ENCODE measurements at places on chromosomes 6 and 20.

GRCh38 chr6:11330413-11330760, 97.9 kb upstream of the NEDD9 start:
- no peak for DNase-seq

DNA sequence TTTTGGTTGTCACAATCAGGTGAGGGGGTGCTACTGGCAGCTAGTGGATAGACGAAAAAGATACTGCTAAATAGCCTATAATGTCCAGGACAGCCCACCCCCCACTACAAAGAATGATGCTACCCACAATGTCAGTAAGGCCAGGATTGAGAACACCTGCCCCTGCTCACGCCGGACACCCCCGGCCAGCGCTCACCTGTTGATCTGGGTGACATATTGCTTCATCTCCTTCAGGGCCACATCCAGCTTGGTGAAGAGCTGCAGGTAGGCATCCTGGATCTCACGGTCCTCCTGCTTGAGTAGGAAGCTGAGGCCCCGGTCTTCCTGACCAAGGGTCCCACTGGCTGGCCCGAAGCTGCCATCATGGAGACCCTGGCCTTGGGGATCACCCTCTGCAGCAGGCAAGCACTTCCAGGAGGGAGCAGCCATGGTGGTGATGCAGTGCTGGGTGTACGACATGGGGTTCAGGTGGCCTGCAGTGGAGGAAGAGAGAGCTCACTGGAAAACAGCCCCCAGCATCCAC, 178.6 kb downstream of the PREX1 start:
- no peak for DNase-seq

- DNase-seq = no peak
Observed at GRCh38 chr6:118444796-118445195, 103.3 kb upstream of the PLN start.

- DNase-seq = no peak
Observed at GRCh38 chr20:24049081-24049480, 60.5 kb upstream of the GGTLC1 start.

DNA sequence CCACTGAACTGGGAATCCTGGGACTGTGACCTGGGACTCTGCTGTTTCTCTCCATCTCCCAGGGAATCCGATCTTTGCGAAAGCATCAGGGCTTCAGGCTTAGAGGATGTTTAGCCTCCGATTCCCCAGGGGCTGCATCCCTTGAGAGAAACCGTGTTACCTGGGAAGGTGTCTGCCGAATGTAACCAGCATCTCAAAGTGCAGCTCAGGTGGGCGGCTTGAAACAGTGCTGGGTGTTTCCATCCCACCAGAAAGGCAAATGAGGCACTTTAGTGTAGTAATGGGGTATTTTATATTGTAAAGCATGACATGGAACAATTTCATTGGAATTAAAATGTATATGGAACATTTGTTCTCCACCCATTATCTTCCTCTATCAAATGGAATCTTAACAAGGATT, 15.2 kb downstream of the CDH4 start:
- DNase-seq = no peak

- no peak for DNase-seq
Observed at GRCh38 chr6:155088856-155089255, 93.7 kb downstream of the TIAM2 start.

GRCh38 chr6:53312355-53312754, 36.4 kb downstream of the ELOVL5 start:
- DNase-seq = no peak

- no peak for DNase-seq
Observed at GRCh38 chr6:80456724-80457438, 350.4 kb downstream of the BCKDHB start.

DNA sequence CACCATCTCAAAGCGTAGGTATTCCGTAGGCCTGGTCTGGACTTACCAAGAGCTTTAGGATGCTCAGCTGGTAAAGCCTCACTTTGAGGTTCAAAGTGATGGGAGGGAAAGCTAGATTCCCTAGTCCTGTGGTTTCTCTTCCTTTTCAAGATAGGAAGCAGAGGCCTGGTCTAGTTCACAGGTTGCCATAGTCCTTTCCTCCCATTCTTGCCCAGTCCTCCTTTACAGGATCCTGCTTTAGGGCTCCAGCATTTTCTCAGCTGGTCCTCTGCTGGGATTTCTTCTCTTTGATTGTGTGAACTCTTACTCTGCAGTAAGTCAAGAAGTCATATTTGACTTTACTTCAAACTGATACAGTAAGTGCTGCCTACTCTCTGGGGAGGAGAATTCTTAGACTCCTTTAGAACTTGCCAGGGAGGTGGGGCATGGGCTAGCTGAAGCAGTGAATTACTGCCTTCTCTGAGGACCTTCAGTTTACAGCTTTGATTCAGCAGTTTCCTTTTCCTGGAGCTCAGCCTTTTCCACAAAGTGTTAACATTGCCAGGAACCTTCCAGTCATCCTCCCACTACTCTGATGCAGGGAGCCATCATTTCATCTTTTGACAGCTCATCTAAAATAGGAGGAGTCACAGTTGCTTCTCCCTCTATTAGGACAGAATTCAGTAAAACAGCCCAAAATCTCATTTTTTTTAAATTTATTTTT, 42.8 kb upstream of the PLCG1 start:
- DNase-seq = no peak

GRCh38 chr6:25962149-25963127, at the start of gene TRIM38:
Gene TRIM38, plus strand, starts transcription at chr6:25962802. Its CDS starts 3,721 bp downstream, at chr6:25966523.
- DNase-seq = peak; percentile 54

DNA sequence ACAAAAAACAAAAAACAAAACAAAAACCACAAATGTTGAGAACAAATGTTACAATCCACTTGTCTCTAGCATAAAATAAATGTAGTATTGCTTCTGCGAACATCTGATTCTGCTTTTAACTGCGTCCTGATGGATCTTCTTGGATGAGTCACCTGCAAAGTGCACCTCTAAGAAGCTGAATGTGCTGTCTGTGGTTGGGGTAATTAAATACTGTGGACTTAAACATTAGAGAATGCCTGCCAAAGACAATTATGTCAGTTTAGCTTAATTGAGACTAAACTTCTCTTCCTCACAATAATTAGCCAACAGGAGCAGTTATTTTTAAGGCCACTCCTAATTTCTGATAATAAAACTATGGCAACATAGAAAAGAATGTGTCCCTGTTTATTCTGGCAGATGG, 253.4 kb downstream of the PHACTR1 start:
- DNase-seq = no peak

GRCh38 chr6:119078376-119079282, at the start of gene FAM184A:
Gene FAM184A, minus strand, starts transcription at chr6:119078664. Its CDS starts 365 bp downstream, at chr6:119078299.
- DNase-seq = peak; percentile 38
